ENCODE measurements at places on chromosomes 4 and X.
A peak's percentile ranks its signal among the peaks of the same experiment; 100 is the strongest.

DNA sequence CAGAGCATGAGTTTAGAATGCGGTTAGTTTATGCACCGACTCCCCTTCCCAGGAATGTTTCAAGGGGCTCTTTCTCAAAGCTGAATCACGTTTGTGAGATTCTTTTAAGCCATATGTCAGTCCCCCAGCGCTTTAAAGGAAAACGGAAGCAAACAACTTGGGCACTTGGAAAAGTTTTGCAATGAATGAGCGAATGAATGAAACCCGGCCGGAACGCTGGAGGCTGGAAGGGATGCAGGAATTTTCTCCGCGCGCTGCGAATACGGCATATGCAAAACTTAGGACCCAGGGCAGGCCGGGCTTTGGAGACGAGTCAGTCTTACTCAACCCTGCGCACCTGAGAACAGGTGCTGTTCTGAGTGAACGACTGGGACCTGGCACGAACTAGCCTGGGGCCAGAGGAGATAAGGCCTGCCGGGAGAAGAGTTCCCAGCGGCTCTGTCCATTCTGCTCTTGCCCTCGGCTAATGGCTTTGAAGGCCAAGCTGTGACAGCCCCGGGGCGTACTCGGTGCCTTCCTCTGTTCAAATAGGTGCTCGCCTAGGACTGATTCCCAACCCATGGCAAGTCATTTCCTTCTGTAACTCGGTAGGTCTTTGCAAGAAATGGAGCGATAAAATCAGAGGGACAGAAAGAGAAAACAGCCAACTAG, 743 bp upstream of the NRK start:
- peak; percentile 16 for DNase-seq

DNA sequence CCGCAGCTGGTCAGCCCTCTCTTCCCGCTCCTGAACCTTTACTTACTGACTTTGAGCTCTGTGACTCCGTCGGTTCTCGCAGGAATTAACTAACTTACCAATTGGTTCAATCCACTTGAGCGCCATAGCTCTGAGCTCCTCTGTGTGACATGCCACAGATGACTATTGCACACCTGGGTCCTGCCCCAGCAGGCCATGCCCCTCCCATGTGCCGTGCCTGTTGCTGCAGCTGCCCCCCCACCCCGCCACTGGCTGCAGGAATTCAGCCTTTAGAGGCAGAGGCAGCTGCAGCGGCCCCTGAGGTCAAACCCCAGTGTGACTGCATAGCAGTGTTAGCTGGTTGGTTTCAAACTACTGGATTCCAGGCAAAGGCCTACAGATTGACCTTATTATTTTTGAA, 70.6 kb downstream of the MTMR1 start:
- DNase-seq = no peak

DNA sequence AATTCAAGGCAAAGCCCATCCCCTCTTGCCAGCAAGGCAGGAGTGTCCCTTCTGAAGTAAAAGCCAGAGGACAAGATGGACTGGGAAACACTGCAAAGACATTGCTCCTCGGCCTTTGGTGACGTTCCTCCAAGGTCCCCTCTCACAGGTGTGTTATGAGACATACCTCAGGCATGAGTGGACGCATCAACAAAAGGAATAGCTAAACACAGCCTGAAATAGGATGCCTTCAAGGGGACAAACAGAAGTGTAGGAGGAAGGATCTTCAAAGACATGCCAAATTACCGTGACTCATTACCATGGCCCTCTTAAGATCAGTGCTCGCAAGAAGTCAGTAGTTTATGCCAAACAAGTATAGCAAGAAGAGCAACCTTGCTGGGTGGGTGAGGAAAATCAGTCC, 6.0 kb upstream of the IDS start:
- DNase-seq = no peak

GRCh38 chrX:71057848-71058530, 10.1 kb downstream of the SNX12 start:
- DNase-seq = no peak

GRCh38 chr4:156654410-156654809, 317.2 kb downstream of the PDGFC start:
- no peak for DNase-seq

GRCh38 chrX:13412208-13412600, 92.4 kb upstream of the ATXN3L start:
- DNase-seq = no peak

GRCh38 chr4:55549888-55550287, 3.2 kb upstream of the CLOCK start:
- DNase-seq = no peak
